ENCODE measurements at places on chromosomes 1 and 21. TPM values are rescaled to one million over a fixed set of nuclear protein-coding genes. Genes with fewer than 3 reads are reported as not detected.
A peak's percentile ranks its signal among the peaks of the same experiment; 100 is the strongest.

GRCh38 chr1:221230605-221231004 lies 351.4 kb downstream of the HLX start:
- no peaks in the 10 kb centered on the region for H3K4me1 ChIP-seq
- no peak overlapping the region for H3K27ac ChIP-seq
- H3K36me3 ChIP-seq = no peaks in the 10 kb centered on the region
- no peaks in the 10 kb centered on the region for H3K27me3 ChIP-seq

GRCh38 chr1:24294228-24294672 lies 24.9 kb upstream of the GRHL3 start:
- DNase-seq = peak; percentile 58
- peaks cover 6% of the 10 kb centered on the region for H3K4me1 ChIP-seq
- peak overlapping the region; percentile 65 for H3K27ac ChIP-seq

DNA sequence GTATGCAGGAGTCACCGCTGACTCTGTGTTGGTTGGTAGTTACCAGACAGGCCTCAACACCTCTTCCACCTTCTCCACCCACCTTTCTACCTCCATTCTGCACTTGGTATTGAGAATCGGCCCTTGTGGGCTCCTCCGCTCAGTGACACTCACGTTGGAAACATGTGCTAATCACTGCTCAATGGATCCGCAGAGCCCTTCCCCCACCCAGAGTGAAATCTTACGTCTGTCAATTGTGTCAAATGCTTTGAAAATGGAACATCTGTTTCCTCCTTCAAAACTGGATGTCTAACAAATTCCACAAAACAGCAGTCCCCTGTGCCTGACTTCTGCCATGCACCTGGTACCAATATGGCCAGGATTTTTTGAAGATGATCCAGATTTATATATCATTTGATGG lies 65.5 kb upstream of the NRIP1 start:
- no peak overlapping the region for H3K4me3 ChIP-seq
- no peaks in the 10 kb centered on the region for H3K36me3 ChIP-seq
- no peak for DNase-seq
- no peaks in the 10 kb centered on the region for H3K4me1 ChIP-seq
- no peaks in the 10 kb centered on the region for H3K27me3 ChIP-seq
- no peak overlapping the region for H3K27ac ChIP-seq

DNA sequence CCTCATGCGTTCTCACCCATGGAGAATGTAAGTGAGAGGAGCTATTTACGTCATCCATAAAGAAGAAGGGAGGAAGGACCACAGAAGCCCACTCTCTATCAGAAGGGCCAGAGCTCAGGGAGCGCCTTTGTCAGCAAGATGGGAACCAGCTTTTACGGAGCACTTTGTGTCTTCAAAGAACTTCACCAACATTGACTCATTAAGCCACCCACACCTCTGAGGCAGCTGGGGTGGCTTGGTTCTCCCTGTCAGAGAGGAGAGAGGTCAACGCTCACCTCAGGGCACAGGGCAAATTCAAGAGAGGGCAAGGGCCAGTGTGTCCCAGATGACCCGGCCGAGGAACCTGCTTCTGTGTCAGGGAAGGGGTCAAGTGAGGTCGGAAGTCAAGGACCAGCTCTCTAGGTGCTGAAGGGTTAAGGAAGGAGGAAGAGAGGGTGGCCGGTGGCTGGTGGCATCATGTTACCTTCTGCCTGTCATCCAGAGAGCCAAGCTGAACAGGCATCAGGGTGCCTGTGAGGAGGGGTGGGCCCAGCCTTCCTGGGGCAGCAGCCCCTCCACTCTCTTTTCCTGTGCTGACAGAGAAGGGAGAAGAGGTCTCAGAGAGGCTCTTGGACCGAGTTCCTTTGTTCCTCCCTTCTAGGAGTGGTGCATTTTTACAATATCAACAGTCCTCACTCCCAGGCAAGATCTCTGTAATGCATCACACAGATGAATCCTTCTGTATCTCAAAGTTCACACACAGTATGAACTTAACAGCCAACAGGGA lies 109.0 kb downstream of the ETS2 start:
- H3K27ac ChIP-seq = peak overlapping the region; percentile 69
- DNase-seq = no peak
- no peaks in the 10 kb centered on the region for H3K27me3 ChIP-seq
- no peaks in the 10 kb centered on the region for H3K4me1 ChIP-seq
- no peaks in the 10 kb centered on the region for H3K36me3 ChIP-seq
- H3K4me3 ChIP-seq = no peak overlapping the region

- H3K27me3 ChIP-seq = no peaks in the 10 kb centered on the region
- DNase-seq = no peak
- no peak overlapping the region for H3K27ac ChIP-seq
Observed at GRCh38 chr1:230002164-230002803, 64.8 kb upstream of the GALNT2 start.

GRCh38 chr1:216559359-216559758 lies 136.1 kb upstream of the USH2A start:
- H3K4me3 ChIP-seq = no peak overlapping the region
- no peaks in the 10 kb centered on the region for H3K4me1 ChIP-seq
- no peak for DNase-seq
- H3K27ac ChIP-seq = no peak overlapping the region

OSCP1 gene
- total RNA-seq = 16.7 TPM

TAF5L gene
- 17.2 TPM for total RNA-seq

RAB13 gene
- total RNA-seq = 49.3 TPM
